Activated CD8-positive, alpha-beta memory T cell treated with anti-CD3 and anti-CD28 coated beads, Interleukin-2, amount 50 U/mL, for 4 hours (primary cell): ENCODE measurements at places on chromosomes 7 and 10.

GRCh38 chr10:8146650-8147049 is 92.2 kb downstream of the GATA3 start:
- DNase-seq, result no peak

- no peak for DNase-seq
These were observed 47.8 kb upstream of the PARD3 start for GRCh38 chr10:34862892-34863291.

- no peak for DNase-seq
These were observed 16.5 kb downstream of the RRP12 start for GRCh38 chr10:97384641-97385040.

- DNase-seq, result no peak
These were observed 47.4 kb downstream of the PPIF start for GRCh38 chr10:79394664-79395063.

DNA sequence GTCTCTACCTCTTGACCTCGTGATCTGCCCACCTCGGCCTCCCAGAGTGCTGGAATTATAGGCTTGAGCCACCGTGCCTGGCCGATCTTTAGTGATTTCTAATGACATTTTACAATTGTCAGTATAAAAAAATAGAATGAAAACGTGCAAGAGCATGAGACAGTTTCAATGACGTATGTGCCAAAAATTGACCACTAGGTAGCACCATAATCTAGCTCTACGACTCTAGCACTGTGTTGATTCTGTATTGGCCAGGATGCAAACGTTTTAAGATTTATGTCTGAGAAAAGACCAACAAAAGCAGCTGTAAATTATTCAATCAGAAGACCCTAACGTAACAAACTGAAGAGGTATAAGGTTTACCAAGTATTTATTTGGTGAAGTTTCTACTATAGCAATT is 25.4 kb upstream of the EXOC6 start:
- no peak for DNase-seq

- no peak for DNase-seq
These were observed 134.4 kb downstream of the ITGA8 start for GRCh38 chr10:15585303-15585715.

- DNase-seq, result no peak
These were observed 122.4 kb downstream of the PLXNA4 start for GRCh38 chr7:132453826-132454225.

- no peak for DNase-seq
These were observed 63.2 kb downstream of the EBF3 start for GRCh38 chr10:129900825-129901224.

- DNase-seq, result peak; percentile 60
These were observed at the start of gene SKIDA1 for GRCh38 chr10:21525367-21526187. Gene SKIDA1 (minus strand): TSS chr10:21525682. CDS start chr10:21517822, 7,860 bp downstream.

DNA sequence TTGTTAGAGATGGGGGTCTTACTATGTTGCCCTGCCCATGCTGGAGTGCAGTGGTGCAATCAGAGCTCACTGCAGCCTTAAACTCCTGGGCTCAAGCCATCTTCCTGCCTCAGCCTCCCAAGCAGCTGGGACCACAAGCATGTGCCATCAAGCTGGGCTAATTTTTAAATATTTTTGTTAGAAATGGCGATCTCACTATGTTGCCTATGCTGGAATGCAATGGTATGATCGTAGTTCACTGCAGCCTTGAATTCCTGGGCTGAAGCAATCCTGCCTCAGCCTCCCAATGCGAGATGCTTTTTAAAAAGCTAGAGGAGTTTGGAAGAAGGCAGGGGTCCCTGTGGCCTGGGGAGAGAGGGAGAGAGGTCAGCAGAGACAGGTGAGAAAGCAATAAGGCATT is 600.1 kb upstream of the AUTS2 start:
- no peak for DNase-seq

DNA sequence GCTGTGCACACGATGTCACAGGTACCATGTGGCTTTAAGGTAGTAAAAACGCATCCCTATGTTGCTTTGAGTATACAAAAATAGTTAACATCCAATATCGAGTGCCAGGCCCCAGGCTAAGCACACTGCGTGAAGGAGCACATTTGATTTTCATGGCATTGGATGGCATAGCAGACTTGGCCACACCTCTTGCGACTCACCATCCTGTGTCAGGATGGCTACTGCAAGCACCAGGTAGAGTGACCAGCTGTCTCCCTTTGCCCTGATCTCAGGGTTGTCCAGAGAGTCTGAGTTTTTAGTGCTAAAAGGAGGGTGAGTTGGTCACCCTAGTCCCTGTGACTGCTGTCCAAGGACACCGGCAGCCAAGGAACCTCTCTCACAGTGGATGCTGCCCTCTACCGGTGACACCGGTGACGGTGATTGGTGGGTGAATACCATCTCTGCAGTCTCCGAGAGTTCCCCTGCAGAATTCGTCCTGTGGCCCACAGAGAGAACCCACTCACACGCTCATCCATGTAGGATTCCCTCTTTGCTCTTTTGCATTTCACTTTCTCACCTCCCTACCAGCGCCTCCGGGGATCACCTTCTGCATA is 76.1 kb downstream of the BICC1 start:
- DNase-seq, result no peak

DNA sequence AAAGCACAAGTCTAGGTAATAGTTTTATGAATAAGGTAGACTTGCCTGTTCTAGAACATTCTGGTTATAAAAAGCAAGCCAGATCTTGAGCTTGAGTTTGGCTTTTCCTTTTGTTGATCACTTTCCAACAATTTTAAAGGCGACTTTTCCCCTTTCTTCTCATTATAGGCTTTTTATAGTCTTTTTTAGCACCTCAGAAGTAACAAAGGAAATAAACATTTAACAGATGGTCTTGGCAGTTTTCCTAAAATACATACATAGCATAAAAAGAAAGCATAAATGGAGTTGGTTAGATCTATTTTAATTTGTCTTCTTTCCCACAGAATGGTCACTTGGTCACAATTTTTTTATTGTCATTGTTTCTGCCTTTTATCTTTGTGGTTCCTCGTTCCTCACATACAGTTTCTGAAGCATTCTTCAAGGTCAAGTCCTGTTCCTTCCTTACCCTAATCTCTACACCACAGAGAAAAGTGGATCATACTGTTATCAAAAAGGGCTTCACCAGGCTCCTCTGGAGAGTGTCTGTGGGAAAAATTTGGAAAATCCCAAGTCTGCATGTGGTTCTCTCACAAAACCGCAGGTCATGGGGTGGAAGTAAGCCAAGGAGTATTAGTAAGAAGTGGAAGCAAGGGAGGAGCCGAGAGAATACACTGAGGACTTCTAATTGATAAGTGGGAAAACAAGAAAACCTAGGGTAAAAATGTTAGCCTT is 31.3 kb downstream of the THNSL1 start:
- DNase-seq, result no peak

- DNase-seq, result no peak
These were observed 310.2 kb downstream of the TNS3 start for GRCh38 chr7:47271749-47272148.

- DNase-seq, result no peak
These were observed 112.8 kb downstream of the CDK14 start for GRCh38 chr7:90708841-90709317.

DNA sequence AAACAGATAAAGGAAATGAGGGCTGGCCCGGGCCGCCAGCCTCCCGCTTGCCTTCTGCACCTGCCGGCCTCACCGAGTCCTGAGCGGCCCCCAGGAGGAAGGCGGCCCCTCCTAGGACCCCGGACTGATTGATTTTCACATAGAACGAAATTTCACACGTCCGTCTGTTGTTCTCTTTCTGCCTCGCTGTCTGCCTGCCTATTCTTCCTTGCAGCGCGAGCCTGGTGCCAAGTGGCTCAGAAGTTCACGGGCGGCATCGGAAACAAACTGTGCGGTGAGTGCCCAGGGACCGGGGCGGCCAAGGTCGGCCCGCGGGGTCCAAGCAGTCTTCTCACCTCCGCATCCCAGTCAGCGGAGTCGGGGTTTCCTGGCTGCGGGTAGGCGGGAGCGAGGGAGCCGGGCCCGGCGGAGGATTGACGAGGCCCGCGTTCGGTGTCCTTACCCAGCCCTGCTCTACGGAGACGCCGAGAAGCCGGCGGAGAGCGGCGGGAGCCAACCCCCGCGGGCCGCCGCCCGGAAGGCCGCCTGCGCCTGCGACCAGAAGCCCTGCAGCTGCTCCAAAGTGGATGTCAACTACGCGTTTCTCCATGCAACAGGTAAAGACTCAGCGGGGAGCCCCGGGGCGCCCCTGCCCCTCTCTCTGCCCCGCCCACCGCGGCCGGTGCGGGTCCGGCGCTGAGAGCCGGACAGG is 967 bp downstream of the GAD2 start:
- no peak for DNase-seq

- DNase-seq, result no peak
These were observed 7.0 kb downstream of the MRPL43 start for GRCh38 chr10:100980311-100980710.

- no peak for DNase-seq
These were observed 339.4 kb downstream of the SFMBT2 start for GRCh38 chr10:7071421-7071820.

GRCh38 chr7:24868741-24869140 is 111.2 kb downstream of the OSBPL3 start:
- DNase-seq, result no peak

- no peak for DNase-seq
These were observed 705.0 kb downstream of the PARD3 start for GRCh38 chr10:34109952-34110702.

GRCh38 chr10:299512-299911 is 164.3 kb downstream of the ZMYND11 start:
- DNase-seq, result no peak

DNA sequence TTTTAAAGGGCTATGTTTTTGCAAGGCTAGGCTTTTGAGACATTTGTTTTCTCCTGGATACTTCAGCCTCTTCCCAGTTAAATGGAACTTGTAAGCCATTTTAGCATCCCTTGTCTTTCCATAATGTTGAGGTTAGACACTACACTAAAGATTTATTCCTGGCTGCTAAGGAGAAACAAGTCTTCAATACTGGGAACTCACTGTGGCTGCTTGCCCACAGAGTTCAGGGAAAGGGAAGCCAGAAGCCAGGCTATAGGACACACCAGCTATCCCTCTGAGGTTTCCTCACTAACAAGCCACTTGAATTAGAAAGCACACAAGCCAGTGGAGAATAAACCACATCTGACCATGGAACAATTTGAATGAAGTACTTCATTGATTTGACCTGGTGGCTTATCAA is 421.7 kb upstream of the CHRM2 start:
- no peak for DNase-seq

GRCh38 chr7:155741082-155741481 is 71.2 kb downstream of the SHH start:
- DNase-seq, result no peak

GRCh38 chr7:131124001-131124629 is 203.6 kb upstream of the MKLN1 start:
- DNase-seq, result no peak

DNA sequence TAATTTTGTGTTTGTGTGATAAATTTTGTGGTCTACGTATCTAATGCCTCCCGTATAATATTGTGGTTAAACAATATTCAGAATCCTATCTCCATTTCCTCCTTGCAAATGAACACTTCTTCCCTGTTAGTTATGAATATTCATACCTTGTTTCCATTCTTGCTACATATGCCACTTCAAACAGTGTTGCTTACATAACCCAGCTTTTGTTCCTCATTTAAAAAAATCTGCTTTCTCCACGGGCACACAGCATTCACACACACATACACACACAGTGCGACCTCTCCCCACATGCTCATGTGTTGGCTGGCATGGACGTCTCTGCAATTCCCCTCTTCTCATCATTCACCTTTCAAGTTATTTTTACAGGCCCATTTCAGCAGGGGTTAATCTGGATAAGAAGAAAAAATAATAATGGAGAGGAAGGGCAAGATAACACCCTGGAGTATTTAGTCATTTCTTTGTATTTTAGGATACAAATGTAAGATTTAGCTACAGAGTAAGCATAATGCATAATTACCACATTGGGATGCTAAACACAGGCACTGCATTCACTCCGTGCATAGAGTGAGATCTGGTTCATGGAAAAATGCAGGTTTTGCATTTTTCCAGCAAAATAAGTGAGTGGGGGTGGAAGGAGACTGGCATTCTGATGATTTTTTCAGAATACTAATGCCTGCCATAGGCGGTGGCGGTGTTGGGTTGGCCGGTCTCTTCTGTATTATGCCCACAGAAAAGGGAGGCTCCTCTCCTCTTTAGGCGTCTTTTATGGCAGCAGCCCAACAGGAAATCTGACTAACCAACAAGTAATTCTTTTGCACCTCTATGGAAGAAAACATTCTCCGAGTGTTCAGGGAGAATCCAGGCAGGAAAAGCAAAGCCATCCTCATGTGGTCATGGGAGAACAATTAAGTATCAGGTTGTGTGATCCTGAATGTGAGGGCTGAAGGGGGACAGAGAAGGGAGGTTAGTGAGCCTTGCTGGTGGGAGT is 31.7 kb upstream of the ELMO1 start:
- DNase-seq, result no peak

GRCh38 chr10:73908853-73909539 is 1.9 kb upstream of the PLAU start:
- DNase-seq, result peak; percentile 67

- DNase-seq, result no peak
These were observed 112.0 kb downstream of the PDE1C start for GRCh38 chr7:31958226-31958625.

DNA sequence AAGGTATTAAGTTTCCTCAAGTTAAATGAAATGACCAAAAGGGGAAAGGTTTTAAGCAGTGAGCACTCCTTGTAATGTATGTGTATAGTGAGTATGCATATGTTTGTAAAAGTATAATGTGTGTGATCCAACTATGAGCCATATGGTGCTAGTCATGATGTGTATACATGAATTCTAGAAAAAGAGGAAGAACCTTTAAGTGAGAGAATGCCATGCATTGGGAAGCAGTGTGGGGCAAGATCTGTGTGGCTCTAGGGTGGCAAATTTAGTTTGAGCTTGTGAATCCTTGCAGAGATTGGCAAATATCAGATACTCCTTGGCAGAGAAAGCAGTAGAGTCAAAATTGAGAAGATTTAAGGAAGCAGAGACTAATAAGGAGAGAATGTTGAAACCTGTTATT is 435.0 kb downstream of the AUTS2 start:
- no peak for DNase-seq

DNA sequence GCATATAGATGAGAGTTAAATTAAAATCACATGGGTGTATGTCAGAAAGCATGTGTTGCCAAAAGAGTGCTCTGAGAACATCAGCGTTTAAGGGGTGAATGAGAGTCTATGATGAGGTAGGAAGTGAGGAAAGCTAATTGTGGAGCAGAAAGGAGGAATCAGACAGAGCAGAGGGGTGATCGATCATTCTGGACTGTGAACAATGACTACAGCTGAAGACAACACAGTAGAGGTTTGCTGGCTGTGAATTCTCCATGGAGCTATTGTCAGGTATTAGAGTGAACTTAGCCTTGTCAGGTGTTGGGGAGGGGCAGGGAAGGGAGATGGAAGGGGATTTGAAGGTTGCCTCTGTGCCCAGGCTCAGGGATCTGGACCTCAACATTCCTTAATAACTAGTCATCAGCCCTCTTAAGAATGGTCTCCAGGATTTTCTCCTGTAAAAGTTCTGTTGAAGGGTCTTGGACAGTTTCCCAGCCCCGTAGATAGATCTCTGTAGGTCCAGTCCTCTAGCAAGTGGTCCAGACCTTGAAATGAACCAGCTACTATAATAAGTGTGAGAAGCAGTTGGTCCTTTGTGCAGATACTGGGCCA is 57.1 kb downstream of the KIF5B start:
- DNase-seq, result no peak

- no peak for DNase-seq
These were observed 33.1 kb downstream of the HBP1 start for GRCh38 chr7:107201795-107202450.
